SK-N-SH treated with all-trans-retinoic acid at 6 μM for 48 hours (cell line): ENCODE measurements at places on chromosomes 16 and 17.

GRCh38 chr17:30263552-30264333 is 28.0 kb downstream of the BLMH start:
- peak; percentile 52 for ATAC-seq

GRCh38 chr17:29929006-29929532 is 959 bp downstream of the SSH2 start:
- ATAC-seq = peak; percentile 52

DNA sequence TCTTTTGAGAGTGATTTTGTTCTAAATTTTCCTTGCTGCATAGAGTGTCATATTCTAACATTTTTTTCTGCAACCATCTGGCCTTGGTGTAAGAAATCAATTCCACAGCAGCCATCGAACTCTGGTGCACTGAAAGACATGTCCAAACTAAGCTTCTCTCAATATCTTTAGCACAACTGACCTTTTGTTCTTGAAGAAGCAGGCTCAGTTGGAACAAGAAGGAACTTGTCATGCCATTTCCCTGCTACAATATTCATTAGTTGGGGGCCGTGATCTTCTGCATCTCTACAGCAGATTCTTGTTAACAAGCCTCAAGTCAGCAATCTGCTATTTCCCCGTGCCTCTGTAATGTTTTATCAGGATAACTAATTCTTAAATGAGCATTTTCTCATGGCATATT is 1305.6 kb downstream of the CDH11 start:
- ATAC-seq = no peak

DNA sequence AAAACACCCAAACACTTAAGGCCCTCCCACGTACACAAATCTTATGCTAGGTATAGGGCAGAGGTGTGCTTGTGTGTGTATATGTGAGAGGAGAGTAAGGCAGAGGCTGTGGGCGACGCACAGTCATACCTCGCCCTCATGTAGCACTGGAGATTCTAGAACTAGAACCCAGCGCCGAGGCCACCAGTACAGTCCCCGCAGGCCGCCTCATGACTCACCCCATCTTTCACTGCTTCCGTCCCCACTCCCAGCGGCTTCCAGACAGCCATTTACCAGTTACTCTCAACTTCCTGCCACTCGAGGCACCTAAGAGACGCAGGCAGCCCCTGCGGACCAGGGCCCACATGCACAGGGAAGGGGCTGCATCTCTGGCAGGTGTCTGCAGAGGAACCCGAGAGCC is 23.2 kb upstream of the CYTH1 start:
- ATAC-seq = no peak

- ATAC-seq = no peak; the same call in 2 of the 3 replicates
Measured at GRCh38 chr16:28497861-28498599, 3.6 kb downstream of the APOBR start.

GRCh38 chr17:17763136-17763535 is 73.7 kb downstream of the SREBF1 start:
- ATAC-seq = no peak

- ATAC-seq = no peak
Measured at GRCh38 chr17:6374271-6374691, 60.6 kb downstream of the AIPL1 start.

DNA sequence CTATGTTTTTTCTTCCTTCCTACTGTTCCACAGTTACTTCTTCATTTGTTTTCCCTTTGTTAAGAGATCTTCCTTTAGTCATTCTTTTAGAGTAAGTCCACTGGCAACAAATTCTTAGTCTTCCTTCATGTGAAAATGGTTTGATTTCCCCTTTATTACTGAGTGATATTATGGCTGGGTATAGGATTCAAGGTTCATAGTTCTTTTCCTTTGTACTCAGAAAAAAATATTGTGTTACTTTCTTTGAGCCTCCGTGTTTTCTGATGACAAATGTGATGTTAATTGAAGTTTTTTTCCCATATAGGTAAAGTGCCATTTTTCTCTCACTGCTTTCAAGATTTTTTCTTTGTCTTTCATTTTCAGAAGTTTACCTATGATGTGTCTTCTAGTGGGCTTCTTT is 283.1 kb upstream of the TBX2 start:
- ATAC-seq = no peak

DNA sequence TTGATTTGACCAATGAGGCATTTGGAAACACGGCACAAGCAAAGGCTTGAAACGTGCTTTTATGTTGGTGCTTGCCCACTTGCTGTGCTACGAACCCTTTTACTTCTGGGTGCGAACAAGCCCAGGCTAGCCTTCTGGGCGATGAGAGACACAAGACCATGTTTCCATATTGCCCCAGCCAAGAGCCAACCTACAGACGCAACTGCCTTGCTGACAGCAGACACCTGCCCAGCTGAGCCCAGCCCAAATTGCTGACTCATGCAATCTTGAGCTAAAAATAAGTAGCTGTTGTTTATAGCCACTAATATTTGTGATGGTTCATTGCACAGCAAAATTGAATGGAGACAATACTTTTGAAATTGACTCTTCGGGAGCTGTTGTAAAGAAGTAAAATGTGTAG is 464.5 kb downstream of the WWOX start:
- no peak for ATAC-seq

GRCh38 chr16:68408428-68408827 is 39.9 kb downstream of the SMPD3 start:
- ATAC-seq = no peak
